Stomach (tissue), 19 donors: ENCODE measurements at places on chromosomes 5 and 9. TPM values are rescaled to one million over a fixed set of nuclear protein-coding genes. Genes with fewer than 3 reads are reported as not detected.

Gene ZNF169
- total RNA-seq: 4.9 TPM

Gene IL4
- total RNA-seq: not detected

Gene OR1B1
- not detected for total RNA-seq

Gene PCDHGA4
- total RNA-seq: 2.4 TPM

- no peaks in the 10 kb centered on the region for H3K4me1 ChIP-seq
- peaks cover 4% of the 10 kb centered on the region for H3K27me3 ChIP-seq
- H3K4me3 ChIP-seq: no peak overlapping the region
Measured at GRCh38 chr5:42927730-42928129, 112.4 kb downstream of the ANXA2R start.

DNA sequence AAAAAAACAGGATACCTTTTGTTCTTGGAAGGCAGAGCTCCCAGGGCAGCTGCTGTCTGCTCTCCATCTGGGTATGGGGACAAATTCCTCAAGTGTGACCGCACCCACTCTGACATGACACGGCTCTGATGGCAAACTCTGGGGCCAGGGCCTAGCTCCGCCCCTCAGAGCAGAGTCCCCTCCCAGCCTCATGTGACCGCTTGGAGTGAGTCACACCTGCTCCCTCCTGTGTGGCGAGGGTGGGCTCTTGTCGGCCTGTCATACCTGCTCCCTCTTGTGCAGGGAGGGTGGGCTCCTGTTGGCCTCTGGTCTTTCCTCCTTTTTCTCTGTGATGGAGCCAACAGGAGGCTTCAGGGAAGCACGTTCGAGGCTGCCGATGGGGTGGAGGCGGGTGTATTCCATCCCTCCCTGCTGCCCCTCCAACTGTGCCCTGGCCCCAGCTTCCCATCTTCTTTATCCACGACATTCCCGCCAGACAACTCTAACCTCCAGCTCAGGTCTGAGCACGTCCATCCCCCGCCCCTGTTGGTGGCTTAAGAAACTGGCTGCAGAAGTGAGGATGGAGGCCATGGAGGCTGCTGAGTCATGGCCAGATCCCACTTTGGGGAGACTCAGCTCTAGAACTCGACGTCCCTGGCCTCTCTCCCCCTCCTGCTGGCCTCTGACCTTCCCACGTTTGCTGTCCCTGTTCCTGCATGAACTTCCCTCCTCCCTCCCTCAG is 65.3 kb downstream of the OLFM1 start:
- no peaks in the 10 kb centered on the region for H3K4me1 ChIP-seq
- no peak overlapping the region for H3K27ac ChIP-seq
- no peak overlapping the region for H3K4me3 ChIP-seq
- DNase-seq: no peak

DNA sequence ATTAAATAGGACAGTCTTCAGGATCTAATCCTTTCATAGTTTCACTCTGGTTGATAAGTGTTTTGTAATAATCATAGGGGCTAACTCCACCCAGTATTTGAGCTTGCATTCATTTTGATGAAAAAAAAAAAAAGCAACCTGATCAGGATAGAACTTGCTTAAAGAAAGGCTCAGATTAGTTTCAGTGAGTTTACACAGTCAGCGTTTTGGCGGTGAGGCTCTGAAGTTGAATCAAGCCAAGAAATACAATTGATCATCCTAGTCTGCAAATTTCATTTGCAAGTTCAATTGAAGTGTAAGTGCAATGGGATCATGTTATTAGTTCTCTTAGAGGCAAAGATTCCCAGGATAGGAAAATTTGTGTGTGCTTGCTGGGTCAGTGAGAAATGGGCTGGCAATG is 159.7 kb upstream of the ELL2 start:
- H3K4me3 ChIP-seq: no peak overlapping the region
- peak overlapping the region; percentile 1 for H3K27ac ChIP-seq
- no peaks in the 10 kb centered on the region for H3K36me3 ChIP-seq
- peak; percentile 43 for DNase-seq
- H3K4me1 ChIP-seq: peaks cover 41% of the 10 kb centered on the region

DNA sequence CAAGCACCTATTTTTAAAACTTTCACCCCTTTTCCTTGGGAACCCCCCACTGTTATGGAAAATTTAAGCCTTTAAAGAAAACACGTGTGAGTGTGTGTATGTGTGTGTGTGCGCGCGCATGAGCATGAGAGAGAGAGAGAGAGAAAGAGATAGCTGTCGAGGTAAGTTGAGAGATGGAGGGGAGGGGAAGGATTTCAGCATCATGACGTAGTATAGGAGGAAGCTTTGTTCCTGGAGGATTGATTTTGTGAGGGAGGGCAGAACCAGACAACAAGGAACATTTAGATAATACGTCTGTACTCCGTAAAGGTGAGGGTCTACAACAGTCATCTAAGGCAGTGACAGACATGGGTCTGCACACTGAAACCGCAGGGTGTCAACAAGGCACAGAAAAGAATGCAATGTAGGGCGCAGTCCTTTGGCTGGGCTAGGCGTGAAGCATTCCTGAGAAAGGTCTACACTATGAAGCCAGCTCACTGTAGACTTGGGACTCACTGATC is 227.7 kb downstream of the SMARCA2 start:
- H3K4me3 ChIP-seq: peak overlapping the region; percentile 52
- peak; percentile 82 for DNase-seq
- peaks cover 21% of the 10 kb centered on the region for H3K4me1 ChIP-seq
- H3K36me3 ChIP-seq: no peaks in the 10 kb centered on the region
- peak overlapping the region; percentile 78 for H3K27ac ChIP-seq

- peak overlapping the region; percentile 32 for H3K4me3 ChIP-seq
- H3K36me3 ChIP-seq: no peaks in the 10 kb centered on the region
Measured at GRCh38 chr5:68187268-68188055, 28.1 kb upstream of the PIK3R1 start.

DNA sequence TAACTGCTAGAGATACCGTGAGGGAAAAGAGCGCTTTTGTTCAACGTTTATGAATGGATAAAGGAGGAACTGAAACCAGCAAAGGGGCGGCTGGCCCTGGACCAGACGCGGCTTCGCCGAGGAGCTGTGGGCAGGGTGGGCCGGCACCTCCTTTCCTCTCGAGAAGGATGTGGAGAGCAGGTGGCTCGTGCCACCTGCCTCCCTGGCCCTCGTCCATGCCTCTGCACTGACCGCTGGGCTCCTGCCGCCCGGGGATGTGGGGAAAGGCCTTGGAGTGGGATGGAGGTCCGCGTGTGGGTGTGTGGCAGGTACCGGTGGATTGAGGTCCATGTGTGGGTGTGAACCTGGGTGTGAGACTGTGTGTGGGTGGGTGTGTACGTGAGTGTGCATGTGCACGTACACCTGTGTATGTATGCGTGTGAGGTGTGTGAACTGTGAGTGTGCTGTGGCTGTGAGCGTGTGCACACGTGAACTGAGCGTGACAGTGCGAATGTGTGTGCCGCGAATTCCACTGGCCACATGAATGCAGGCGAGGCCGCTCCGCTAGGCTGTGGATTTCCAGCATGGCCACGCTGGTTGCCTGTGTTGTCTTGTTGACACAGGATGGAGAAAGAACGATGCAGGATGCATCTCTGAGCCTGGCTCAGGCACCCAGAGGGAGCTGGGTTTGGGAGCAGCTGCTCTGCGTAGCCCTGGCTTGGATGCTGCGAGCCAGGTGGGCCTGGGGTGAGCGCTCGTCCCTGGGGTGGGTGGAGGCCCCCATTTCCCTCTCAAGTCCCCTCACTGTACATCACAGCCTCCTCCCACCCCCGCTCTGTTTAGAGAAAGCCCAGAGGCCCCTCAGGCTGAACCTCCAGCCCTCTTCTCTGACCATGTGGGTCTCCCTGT is 4.4 kb upstream of the CEP72 start:
- H3K27me3 ChIP-seq: no peaks in the 10 kb centered on the region
- H3K36me3 ChIP-seq: no peaks in the 10 kb centered on the region
- H3K27ac ChIP-seq: no peak overlapping the region
- H3K4me3 ChIP-seq: no peak overlapping the region
